ENCODE measurements at places on chromosomes 1 and 21. TPM values are rescaled to one million over a fixed set of nuclear protein-coding genes. Genes with fewer than 3 reads are reported as not detected.

Gene SPRR2E
- 1.2 TPM for total RNA-seq

Gene COL8A2
- total RNA-seq, result 4.4 TPM

Gene FAM3B
- total RNA-seq, result 0.60 TPM

- no peak for DNase-seq
Measured at GRCh38 chr21:41961282-41961701, 7.5 kb upstream of the C2CD2 start.

DNA sequence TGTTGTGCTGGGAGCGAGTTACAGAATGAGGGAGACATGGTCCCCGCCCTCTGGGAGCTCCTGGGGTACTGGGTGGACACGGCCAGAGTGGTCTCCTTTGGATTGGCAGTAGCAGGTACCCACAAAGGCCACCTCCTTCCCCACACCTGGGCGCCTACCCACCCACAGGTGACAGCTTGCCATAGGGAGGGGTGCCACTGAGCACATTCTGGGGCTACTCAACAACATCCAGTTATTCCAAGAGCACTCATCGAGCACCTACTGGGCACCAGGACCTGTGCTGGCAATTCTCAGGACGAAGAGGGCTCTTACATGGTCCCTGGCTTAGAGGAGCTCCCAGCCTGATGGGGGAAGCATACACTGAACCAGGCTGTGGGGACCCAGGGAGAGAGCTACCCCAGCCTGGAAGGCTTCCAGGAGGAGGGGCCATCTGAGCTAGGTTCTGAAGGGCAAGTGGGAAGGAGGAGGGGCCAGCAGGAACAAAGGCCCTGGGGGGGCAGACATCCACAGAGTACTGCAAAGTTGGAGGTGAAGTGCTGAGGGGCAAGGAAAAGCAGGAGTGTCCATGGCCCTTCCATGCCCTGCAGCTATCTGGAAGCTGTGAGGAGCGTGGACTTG lies 22.0 kb downstream of the MRPL37 start:
- no peak for DNase-seq

Gene MYBPH
- not detected for total RNA-seq

Data from ovary (tissue), 10 donors.